ENCODE measurements at places on chromosomes 1 and 21. TPM values are rescaled to one million over a fixed set of nuclear protein-coding genes. Genes with fewer than 3 reads are reported as not detected.
A peak's percentile ranks its signal among the peaks of the same experiment; 100 is the strongest.

DNA sequence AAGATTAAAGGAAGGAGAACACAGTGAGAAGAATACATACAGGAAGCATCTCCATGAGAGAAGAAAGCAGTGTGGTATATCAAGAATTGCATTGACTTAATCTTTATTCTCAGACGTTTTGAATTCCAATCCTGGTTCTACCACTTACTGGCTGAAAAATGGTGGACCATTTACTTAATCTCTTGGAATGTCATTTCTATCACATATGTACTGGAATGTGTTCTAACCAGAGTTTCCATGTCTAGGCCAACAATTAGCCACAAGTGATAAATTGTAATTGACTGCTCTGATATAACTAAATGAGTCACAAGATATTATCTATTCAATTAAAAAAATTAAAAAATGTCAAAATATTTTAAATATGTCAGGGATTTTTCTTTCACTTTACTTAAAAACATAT is 626.1 kb downstream of the PTPRC start:
- no peak overlapping the region for H3K4me3 ChIP-seq
- H3K36me3 ChIP-seq, result no peaks in the 10 kb centered on the region
- H3K27ac ChIP-seq, result no peak overlapping the region
- no peaks in the 10 kb centered on the region for H3K4me1 ChIP-seq

DNA sequence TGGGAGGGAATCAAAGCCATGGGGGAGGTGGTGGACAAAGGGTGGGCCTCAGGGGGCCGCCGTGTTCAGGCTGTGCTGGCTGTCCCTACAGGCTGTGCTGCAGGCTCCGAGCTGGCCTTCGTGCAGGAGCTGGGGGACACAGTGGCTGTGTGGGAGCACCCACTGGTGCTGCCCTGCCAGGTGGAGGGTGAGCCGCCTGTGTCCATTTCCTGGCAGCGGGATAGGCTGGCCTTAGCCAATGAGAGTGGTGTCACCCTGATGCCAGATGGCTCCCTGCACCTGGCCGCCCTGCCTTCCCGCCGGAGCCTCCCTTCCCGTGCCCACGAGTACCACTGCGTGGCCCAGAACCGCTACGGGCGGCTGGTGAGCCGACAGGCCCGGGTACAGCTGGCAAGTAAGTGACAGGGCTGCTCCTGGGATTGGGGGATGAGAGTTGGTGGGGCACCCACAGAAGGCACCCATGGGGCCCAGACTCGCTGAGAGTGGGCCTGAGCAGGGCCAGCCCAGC is 20.2 kb downstream of the SLC27A3 start:
- H3K27ac ChIP-seq, result no peak overlapping the region
- no peak overlapping the region for H3K4me3 ChIP-seq
- no peak for DNase-seq
- H3K4me1 ChIP-seq, result peaks cover 25% of the 10 kb centered on the region
- no peaks in the 10 kb centered on the region for H3K27me3 ChIP-seq

DNA sequence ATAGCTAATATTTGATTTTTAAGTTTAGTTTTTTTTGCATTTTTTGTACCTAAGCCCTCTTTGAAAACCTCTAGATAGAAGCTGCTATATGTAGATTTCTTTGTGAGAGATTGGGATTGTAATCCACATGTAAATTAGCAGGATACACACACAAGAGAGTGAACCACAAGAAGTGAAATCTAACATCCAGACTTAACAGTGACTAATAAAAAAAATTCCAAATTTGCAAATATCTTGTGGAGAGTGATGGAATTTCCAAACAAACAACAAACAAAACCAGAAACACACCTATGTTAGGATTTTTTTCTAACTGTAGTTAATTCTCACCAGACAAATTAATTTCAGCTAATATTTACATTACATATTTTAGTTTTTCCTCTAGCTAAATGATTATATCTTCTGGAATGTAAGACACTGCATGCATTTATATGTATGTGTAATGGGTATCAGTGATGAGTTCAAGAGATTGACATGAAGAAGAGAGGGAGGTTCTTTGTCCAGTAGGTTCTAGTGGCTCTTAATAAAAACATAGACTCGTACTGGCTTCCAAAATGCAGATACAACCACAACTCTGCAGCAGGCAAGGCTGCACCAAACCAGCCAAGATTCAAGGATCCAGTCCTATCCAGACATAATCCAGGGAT is 12.8 kb downstream of the CLDN17 start:
- no peaks in the 10 kb centered on the region for H3K36me3 ChIP-seq
- DNase-seq, result no peak
- peaks cover 26% of the 10 kb centered on the region for H3K4me1 ChIP-seq
- H3K27ac ChIP-seq, result no peak overlapping the region

- H3K27me3 ChIP-seq, result no peaks in the 10 kb centered on the region
- no peaks in the 10 kb centered on the region for H3K36me3 ChIP-seq
- H3K4me1 ChIP-seq, result peaks cover 21% of the 10 kb centered on the region
- DNase-seq, result peak; percentile 56
- no peak overlapping the region for H3K4me3 ChIP-seq
These were observed 77.1 kb upstream of the TNR start for GRCh38 chr1:175820456-175821025.

GRCh38 chr1:231236938-231237337 is 4.1 kb upstream of the GNPAT start:
- H3K27ac ChIP-seq, result no peak overlapping the region
- no peaks in the 10 kb centered on the region for H3K27me3 ChIP-seq
- H3K4me1 ChIP-seq, result peaks cover 28% of the 10 kb centered on the region
- H3K36me3 ChIP-seq, result peaks cover 62% of the 10 kb centered on the region
- DNase-seq, result no peak

LZIC gene
- 37.2 TPM for total RNA-seq

PDPN gene
- total RNA-seq, result 35.1 TPM
